Glutamatergic neuron (in vitro differentiated cells): ENCODE measurements at places on chromosomes 12 and 14. TPM values are rescaled to one million over a fixed set of nuclear protein-coding genes. Genes with fewer than 3 reads are reported as not detected.

DNA sequence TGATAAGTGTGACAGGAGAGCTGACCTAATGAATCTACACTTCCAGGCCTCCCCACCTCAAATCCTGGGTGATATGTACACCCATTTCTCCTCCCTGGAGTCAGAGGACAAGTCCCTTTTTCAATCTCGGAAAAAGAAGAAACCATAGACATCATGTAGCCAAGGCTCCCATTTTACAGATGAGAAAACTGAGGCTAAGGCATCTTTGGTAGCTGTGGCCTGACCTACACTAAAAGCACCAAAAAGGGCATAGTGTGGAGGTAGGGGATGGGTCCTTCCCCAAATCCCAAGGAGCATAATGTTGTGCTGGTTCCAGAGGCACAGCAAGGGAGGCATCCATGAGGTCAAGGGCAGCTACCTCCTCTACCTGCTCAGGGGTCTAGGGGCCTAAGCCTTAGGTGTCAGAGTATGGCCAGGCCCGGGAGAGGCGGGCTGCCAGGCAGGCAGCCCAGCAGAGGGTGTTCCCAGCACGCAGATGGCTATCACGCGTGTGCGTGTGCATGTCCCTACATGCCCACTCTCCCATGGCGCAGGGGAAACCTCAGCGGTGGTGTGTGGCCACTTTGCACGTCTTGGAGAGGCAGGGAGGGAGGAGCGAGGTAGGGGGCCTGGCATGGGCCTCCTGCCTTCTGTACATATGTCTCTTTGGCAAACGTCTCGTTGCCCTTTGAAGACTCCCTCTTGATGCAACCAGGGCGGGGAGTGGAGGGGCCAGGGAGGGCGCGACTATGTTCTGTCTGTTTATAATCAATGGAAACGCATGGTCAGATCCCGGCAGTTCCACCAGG lies 2.5 kb downstream of the PGF start:
- no peak for DNase-seq

Gene CDKN3
- total RNA-seq: 4.4 TPM

- no peak for DNase-seq
These were observed 1638.7 kb upstream of the SEL1L start for GRCh38 chr14:83172363-83172762.

DNA sequence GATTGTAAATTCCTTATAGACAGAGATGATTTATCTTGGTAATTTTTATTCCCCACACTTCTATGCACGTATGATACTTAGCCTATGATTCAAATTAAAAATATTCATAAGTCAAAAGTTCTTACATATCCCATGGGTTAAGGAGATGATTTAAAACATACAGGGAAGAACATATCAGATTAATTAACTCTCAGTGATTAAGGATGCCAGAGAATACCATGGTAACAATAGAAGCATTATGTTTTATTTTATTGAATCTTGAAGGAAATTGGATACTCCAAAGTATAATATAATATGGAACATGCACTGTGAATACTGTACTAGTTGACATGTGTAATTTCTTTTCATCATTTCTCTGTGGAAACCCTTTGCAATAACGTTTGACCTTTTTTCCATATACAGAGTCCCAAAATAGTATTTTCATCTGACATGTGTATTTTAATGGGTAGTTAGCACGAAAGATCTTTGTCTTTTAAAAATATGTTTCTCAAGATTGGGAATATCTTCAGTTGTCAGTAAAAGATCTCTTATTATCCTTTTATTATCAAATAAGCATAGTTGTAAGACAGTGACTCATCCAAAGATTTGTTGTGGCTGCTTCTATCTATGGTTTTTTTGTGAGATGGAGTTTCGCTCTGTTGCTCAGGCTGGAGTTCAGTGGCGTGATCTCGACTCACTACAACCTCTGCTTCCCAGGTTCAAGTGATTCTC lies 166.7 kb downstream of the RAD51B start:
- DNase-seq: no peak

Gene MUCL1
- not detected for total RNA-seq

DNA sequence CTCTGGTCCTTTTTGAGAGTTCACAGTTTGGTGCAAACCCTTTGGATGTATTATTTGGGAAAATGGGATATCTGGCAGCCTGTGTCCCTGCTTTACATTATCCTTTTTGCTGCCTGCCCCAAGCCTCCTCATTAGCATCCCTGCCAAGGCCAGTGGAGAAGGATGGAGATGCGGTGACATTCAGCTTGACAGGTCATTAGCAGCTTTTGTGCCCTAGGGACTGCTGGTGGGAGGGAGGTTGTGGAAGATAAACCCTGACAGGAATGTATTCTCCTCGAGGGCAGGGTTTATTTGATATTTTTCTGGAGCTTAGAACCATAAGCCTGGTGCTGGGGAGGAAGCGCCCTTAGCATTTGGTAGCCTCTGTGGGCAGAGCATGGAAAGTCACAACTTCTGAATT lies 49.3 kb downstream of the PTPN11 start:
- peak; percentile 72 for DNase-seq

DNA sequence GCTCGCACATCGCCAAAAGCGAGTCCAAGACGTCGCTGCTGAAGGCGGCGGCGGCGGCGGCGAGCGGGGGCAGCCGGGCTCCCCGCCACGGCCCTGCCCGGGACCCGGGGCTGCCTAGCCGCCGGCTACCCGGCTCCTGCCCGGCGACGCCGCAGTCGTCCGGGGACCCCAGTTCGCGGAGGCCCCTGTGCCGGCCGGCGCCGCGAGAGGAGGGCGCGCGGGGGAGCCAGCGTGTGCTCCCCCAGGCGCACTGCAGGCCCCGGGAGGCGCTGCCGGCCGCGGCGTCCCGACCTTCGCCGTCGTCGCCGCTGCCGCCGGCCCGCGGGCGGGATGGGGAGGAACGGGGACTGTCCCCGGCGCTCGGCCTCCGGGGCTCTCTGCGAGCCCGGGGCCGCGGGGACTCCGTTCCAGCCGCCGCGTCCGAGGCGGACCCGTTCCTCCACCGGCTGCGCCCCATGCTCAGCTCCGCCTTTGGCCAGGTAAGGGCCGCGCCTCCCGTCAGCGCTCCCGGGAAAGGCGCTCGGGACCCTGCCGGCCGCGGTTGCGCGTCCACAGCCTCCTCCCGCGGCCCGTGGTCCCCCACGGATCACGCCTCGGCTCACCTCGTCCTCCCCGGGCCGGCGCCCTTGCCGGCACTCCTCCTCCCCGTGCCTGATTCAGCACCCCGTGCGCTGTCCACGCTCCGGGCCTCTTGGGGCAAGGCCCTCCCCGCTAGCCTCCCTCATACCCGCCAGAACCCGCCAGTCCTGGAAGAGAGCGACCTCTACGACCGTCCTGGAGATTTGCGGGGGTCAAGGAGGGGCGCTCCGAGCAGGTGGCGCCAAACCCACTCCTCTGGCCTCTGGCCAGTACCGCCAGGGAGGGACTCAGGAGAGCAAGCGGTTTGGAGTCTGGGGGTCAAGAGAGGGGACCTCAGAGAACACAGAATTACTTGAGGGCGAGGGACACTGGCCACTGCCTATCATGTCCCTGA lies 721 bp downstream of the CABP1 start:
- peak; percentile 24 for DNase-seq
